ENCODE measurements at places on chromosomes 16 and 17.

GRCh38 chr16:89506113-89506504 is 2.1 kb upstream of the SPG7 start:
- no peak for DNase-seq

GRCh38 chr17:5220074-5220473 is 14.6 kb downstream of the SCIMP start:
- no peak for DNase-seq

DNA sequence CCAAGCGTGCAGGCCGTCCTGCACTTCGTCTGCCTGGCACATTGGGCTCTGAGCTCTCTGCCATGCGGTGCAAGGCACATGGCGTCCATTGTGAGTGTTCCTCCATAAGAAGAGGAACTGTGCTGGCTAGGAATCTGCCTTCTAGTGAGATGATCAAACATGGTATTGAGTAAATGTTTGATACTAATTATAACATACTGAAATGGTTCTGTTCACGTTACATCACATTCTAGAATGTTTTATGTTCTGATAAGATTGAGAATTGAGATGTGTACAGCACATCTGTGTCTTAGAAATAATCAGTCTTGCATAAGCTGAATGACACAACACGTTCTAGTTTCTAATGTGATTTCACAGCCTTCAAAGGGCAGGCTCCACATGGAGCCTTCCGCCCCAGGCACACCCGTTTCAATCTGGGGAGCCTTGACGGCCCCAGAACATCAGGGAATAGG is 42.9 kb downstream of the USP10 start:
- no peak for DNase-seq

- no peak for DNase-seq
These were observed 22.9 kb downstream of the CDH11 start for GRCh38 chr16:65098916-65099315.

DNA sequence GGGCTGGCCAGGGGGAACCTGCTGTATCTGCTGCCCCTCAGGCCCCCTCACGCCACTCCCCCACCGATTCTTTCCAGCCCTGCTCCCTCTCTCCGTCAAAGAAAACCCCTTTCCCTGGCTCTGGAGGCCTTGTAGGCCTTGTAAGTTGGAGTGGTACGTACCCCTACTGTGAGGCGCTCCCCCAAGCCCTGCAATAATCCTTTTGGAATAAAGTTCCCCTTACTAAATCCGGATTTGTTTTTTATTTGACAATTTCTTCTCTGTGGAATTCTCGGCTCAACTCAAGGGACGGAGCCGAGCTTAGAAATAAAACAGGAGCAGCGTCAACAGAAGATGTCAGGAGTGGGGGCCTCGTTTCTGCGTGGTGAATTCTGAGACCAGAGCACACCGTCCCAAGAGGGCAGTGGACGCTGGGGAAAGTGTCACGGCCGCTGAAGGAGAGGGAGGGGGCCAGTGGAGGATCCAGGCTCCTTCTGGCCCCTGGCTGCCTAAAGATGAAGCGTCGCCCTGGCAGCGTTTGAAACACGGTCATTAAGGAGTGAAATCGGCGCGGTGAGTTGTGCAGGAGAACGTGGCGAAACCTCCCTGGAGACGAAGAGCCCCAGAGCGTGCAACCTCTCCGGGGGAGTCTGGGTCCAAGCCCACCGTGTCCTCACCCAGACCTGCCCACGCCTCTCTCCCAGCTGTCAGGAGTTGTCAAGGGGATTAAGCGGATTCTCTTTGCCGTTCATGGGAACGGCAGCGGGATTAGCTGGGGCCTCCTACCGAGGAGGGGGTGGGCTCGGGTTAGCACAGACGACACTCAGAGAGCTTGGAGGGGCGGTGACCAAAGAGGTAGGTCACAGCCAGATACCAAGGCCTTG is 47.0 kb downstream of the SLC7A5 start:
- peak; percentile 95 for DNase-seq

DNA sequence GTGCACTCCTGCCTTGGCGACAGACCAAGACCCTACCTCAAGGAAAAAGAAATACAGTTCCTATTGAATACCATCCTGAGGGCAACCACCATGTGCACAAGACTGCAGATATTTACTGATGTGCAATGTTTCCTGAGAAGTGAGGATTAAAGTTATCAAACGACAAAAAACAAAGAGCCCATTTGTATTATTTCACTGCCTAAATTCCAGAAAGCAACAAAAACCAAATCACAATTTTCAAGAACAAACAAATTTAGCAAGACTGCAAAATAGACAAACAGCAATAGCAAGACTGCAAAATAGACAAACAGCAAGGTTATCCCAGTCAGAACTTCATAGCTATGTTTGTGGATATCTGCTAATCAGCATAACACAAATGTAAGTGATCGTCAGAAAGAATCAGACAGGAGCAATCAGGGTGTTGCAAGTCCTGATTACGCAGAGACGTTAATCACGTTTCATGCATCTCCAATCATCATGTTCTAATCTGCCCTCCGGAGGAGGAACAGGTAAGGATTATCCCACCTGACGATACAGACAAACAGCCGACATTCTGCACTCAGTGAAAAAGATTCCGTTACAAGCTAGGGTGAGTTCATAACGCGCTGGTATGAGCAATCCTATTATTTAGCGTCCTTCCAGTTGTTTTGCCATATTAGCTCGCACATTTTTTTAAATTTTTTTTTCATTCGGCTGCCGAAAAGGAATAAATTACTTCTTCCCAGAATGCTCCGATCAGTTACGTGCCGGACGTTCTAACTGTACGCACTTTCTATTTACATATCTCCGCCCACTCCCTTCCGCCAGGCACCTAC is 2.9 kb downstream of the TMEM107 start:
- DNase-seq: peak; percentile 83

GRCh38 chr17:56633681-56634080 is 40.2 kb downstream of the NOG start:
- no peak for DNase-seq

- no peak for DNase-seq
These were observed 2.9 kb downstream of the ARHGEF15 start for GRCh38 chr17:8312726-8313600.

GRCh38 chr17:33014751-33015150 is 23.1 kb downstream of the SPACA3 start:
- DNase-seq: no peak

- DNase-seq: peak; percentile 45
These were observed 54.7 kb upstream of the CRHR1 start for GRCh38 chr17:45729294-45729907.

DNA sequence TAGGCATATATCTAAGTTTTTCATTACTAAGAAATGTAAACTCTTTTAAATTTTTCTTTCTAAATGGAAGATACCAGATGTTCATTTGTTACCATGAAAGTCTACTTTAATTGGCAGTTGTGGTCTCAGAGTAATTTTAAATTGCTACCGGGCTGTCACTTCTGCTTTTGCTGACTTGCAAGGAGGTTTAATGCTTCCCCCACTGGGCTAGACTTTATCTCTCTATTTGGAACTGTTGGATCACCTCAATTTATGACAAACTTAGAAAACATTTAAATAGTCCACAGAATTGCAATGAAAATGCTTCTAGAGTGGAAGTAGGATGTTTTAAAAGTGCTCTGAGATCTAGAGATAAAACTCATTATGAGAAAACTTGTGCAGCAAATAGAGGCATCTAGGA is 479.8 kb upstream of the GOT2 start:
- DNase-seq: no peak

- DNase-seq: no peak
These were observed 79.6 kb upstream of the TOB1 start for GRCh38 chr17:50945779-50946222.

GRCh38 chr17:33115366-33115765 is 123.7 kb downstream of the SPACA3 start:
- no peak for DNase-seq

GRCh38 chr17:61457226-61457983 is 5.2 kb downstream of the TBX4 start:
- DNase-seq: no peak

DNA sequence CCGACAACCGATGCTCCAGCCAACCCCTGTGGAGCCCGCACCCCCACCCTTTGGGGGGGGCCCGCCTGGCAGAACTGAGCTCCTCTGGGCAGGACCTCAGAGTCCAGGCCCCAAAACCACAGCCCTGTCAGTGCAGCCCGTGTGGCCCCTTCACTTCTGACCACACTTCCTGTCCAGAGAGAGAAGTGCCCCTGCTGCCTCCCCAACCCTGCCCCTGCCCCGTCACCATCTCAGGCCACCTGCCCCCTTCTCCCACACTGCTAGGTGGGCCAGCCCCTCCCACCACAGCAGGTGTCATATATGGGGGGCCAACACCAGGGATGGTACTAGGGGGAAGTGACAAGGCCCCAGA is 17.9 kb downstream of the NGFR start:
- DNase-seq: no peak

DNA sequence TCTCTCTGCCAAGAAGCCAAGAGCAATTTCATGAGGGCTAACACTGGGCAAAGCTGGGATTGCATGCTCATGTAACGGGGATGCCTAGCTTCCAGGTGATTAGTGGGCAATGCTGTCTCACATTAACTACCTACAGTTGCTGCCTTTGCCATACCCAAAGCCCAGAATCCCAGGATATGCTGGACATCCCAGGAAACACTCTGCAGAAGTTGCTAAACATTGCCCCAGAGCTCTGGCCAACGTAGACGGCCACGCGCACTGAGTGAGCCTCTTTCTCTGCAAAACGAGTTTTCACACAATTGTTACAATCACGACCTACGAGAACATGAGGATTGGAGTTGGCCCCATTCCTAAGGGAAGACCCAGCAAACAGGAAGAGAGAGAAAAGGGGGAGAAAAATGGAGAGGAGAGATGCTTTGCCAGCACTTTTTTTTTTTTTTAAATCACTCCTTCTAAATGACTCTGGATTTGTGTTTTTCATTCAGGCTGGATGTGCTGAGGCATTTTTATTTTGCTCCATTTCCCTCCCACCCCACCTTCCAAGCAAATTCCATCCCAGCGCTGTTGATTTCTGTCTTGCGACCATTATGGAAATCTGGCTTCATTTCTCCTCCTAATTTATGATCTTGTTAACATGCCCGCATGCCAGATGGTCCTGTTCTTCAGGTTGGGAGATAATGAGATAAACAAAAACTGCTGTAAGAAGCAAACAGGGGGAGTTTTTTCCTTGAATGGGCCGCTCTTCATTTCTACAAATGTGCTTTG is 112.8 kb upstream of the DNAH9 start:
- DNase-seq: peak; percentile 3

DNA sequence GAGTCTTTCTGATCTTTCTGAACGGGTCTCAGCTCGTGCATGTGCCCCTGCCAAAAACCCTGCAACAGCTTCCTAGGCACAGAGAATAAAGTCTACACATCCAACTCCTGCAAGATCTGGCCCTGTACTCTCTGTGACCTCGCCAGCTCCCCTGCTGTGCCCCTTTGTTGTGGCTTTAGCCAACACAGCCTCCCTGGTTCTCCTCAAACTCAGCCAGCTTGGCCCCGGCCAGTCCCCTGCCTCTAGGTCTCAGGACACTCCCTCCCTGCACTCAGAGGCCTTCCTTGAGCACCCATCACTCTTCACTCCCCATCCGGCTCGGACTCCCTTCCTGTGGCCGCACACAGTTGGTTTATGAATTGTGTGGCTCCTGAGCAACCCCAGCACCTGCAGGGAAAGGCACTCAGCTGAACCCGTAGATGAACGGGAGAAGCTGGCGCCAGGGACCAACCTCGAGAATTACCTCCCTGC is 1.4 kb downstream of the CEP131 start:
- no peak for DNase-seq

- DNase-seq: no peak
These were observed 432.0 kb downstream of the SLC39A11 start for GRCh38 chr17:72660274-72661115.

DNA sequence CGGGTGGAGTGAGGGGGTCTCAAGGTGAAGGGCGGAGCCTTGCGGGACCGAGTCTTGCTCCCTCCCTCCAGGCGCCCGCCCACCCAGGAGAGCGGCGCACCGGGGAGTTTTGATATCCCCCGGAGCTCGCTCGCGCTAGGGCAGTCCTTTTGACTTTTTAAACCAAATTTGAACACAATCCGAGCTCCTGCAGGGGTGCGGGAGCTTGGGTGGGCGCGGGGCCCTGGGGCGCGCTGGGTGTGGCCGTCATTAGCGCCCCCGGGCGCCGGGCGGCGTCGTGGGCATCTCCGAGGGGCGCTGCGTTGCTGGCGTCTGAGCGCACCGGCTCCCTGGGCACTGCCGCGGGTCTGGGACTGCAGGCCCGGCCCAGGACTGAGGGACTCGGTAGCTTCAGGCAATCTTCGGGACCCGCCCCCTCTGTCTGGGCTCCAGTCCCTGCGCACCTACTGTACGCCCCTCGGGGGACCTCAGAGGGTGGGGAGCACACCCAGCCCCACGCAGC is 10.9 kb downstream of the MAF start:
- DNase-seq: no peak

DNA sequence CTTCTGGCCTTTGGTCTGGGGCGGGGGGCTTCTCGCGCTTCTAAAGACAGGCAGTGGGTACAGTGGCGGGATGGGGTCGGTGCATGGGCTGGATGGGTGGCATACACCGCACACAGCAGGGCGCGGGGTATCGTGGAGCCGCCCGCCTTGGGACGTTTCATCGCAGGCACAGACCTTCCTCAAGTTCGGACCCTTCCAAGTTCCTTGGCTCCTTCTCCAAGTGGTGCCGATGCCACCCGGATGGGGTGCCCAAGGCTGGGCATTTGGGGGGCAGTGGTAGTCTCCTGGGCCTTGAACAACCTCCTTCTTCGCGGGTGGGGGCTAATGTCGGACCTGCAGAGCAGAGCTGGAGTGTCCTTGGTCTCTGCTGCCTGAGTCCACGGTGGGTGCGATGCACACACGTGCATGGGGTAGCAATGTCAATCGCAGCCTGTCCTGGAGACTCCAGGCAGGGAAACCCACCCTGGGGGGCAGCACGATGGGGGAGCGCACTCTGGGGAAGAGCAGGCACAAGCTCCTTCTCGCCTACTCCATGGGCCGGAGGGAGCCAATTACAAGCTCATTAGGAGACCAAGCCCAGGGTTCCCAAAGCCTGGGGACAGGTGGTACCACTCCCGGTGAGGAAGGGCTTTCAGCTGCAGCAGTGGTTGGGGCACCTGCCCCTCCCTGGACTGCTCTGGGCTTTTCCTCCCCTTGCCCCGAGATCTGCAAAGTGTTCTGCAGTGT is 686 bp upstream of the MTSS2 start:
- peak; percentile 88 for DNase-seq

GRCh38 chr17:29031488-29031887 is 11.5 kb upstream of the PIPOX start:
- DNase-seq: no peak

GRCh38 chr16:52437277-52437670 is 109.7 kb downstream of the TOX3 start:
- peak; percentile 15 for DNase-seq
